Common myeloid progenitor, CD34-positive (primary cell): ENCODE measurements at places on chromosomes 6 and 20.
A peak's percentile ranks its signal among the peaks of the same experiment; 100 is the strongest.

GRCh38 chr20:59836767-59837166, 96.7 kb downstream of the SYCP2 start:
- no peak for DNase-seq

- no peak for DNase-seq
These were observed 367.1 kb downstream of the C6orf118 start for GRCh38 chr6:164942271-164942670.

DNA sequence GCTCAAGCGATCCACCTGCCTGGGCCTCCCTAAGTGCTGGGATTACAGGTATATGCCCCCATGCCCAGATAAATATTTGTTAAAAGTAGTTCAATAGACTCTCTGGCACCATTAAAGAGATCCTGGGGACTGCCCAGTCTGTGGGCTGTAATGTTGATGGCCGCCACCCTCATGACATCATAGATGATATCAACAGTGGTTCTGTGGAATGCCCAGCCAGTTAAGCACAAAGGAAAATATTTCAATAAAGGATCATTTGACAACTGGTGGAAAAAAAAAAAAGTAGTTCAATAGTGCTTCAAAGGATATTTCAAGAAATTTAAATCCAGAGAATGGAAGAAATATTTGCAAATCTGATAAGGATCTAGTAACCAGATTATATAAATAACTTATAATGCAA, 1.5 kb upstream of the CRIP3 start:
- DNase-seq: no peak

GRCh38 chr20:50496773-50497385, 13.3 kb upstream of the PTPN1 start:
- no peak for DNase-seq

GRCh38 chr6:3227363-3228045, at the start of gene TUBB2B:
Gene TUBB2B (minus strand): TSS chr6:3227653. CDS start chr6:3227543, 110 bp downstream.
- DNase-seq: no peak

- no peak for DNase-seq
These were observed 155.3 kb upstream of the EYA4 start for GRCh38 chr6:133085896-133086295.

- no peak for DNase-seq
These were observed 52.5 kb downstream of the ARHGAP18 start for GRCh38 chr6:129657483-129657882.

DNA sequence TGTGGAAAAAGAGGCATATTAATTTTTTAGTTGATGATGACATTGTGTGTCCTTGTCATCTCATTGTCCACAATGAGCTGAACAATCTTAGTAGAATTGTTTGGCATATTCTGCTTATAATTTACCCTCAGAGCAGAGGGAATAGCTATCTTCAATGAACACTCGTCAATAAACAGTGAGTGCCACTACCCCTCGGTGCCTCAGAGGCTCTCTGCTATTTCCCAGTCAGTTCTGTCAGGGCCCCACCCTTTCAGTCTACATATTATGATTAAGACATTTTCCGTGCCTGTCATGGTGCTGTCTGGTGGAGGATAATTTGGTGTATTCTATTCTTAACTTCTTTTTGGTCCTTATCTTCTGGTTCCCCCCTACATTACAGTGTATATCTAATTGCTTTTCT, 31.2 kb downstream of the NUS1 start:
- no peak for DNase-seq

- DNase-seq: peak; percentile 94
These were observed 25.4 kb upstream of the HLA-E start for GRCh38 chr6:30463651-30464618.

GRCh38 chr6:167137081-167137480, 14.2 kb downstream of the CCR6 start:
- peak; percentile 53 for DNase-seq

DNA sequence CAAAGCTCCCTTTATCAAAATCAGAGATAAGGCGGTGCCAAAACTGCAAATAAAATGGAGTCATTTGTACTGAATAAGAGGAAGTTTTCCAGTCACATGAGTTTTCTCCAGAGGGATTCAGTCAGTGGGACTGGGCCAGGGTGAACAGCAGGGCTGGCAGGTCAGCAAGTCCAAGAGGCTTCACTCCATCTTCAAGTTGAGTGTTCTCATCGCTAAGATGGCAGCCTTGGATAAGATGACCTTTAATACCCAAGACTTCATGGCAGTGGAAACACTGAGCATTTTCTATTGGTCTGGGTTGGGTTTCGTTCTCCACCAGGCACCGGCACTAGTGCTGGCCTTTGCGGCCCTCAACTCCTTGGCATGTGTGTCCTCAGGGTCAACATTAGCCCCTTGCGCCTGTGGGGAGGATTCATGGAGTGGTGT, 29.3 kb upstream of the IGF2R start:
- DNase-seq: no peak

- DNase-seq: no peak
These were observed 255.1 kb upstream of the NOX3 start for GRCh38 chr6:155710704-155711103.
